ENCODE measurements at places on chromosomes 1 and 21. TPM values are rescaled to one million over a fixed set of nuclear protein-coding genes. Genes with fewer than 3 reads are reported as not detected.

Gene KCNJ9
- total RNA-seq, result 0.26 TPM

Gene CYP4A11
- total RNA-seq, result not detected

Gene SHE
- total RNA-seq, result 17.7 TPM

Gene NGF
- total RNA-seq, result 5.8 TPM

Gene RGS8
- total RNA-seq, result 0.05 TPM

Gene OR6N1
- not detected for total RNA-seq

Gene MATN1
- total RNA-seq, result 0.85 TPM

Gene OR2T35
- not detected for total RNA-seq

Gene HSD11B1
- 1.2 TPM for total RNA-seq

Gene DLGAP3
- not detected for total RNA-seq

Gene PPM1J
- total RNA-seq, result 0.37 TPM

Gene FLAD1
- total RNA-seq, result 10.5 TPM

Gene CHI3L1
- total RNA-seq, result 0.53 TPM

Gene BSND
- not detected for total RNA-seq

Gene OR2AK2
- total RNA-seq, result not detected

Gene CRB1
- total RNA-seq, result 0.58 TPM

Gene AP4B1
- total RNA-seq, result 35.3 TPM

Gene TTC22
- 2.1 TPM for total RNA-seq

Gene C8B
- not detected for total RNA-seq

Gene GBP6
- 1.6 TPM for total RNA-seq

Gene E2F2
- total RNA-seq, result 2.9 TPM

Gene CATSPERE
- 5.5 TPM for total RNA-seq

Gene MCOLN2
- total RNA-seq, result 0.90 TPM

Gene ANGPTL3
- not detected for total RNA-seq
